Tongue (tissue), 3 donors: ENCODE measurements at places on chromosomes 2 and 18. TPM values are rescaled to one million over a fixed set of nuclear protein-coding genes. Genes with fewer than 3 reads are reported as not detected.

Gene KIAA2012
- total RNA-seq = 0.21 TPM

Gene SPP2
- total RNA-seq = not detected

Gene GALNT5
- 19.2 TPM for total RNA-seq

Gene CPLX4
- not detected for total RNA-seq

Gene NT5DC4
- total RNA-seq = 0.21 TPM

Gene FN1
- total RNA-seq = 717 TPM

Gene AQP4
- total RNA-seq = 37.6 TPM

Gene CNRIP1
- 19.6 TPM for total RNA-seq

Gene EGR4
- not detected for total RNA-seq

Gene ZBTB7C
- 17.8 TPM for total RNA-seq
